NCI-H446 treated with DMSO at 0.1 percent for 48 hours (cell line): ENCODE measurements at places on chromosomes 7 and 10.

GRCh38 chr7:77830649-77831355, 32.2 kb downstream of the PHTF2 start:
- no peak for DNase-seq

- peak; percentile 7 for DNase-seq
Measured at GRCh38 chr10:94630017-94630688, 53.4 kb upstream of the CYP2C18 start.

DNA sequence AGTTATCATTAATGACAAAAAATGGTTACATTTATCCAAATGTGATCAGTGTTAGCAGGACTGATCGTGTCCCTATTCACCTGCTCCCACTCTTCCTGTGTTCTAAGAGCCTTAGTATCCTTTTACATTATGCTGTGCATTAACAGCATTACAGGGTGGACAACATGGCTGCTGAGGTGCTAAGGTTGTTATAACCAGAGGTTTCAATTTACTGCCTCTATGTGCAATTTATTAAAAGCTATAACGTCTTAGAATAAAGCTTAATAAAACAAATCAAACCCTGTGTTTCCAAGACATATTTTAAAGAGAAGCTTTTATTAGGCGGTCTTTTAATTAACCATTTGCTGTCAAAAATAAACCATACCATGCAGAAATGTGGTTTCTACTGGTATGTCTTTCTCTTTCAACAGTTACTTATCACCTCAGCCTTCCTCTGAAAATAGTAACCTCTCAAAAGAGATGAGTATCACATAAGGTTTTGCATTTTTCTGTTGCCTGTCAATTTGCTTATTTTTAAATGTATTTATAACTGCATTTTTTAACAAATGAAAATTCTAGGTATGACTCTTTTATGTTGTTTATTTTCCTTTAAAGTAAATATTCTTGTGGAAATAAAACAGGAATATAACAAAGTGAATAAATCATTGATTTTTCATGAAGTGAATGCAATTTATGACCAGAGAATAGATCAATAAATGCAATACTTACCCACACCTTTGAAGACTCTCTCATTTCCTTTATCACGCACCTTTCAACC, 849.8 kb upstream of the SORCS1 start:
- no peak for DNase-seq

GRCh38 chr7:98681951-98682350, 64.9 kb downstream of the NPTX2 start:
- no peak for DNase-seq

DNA sequence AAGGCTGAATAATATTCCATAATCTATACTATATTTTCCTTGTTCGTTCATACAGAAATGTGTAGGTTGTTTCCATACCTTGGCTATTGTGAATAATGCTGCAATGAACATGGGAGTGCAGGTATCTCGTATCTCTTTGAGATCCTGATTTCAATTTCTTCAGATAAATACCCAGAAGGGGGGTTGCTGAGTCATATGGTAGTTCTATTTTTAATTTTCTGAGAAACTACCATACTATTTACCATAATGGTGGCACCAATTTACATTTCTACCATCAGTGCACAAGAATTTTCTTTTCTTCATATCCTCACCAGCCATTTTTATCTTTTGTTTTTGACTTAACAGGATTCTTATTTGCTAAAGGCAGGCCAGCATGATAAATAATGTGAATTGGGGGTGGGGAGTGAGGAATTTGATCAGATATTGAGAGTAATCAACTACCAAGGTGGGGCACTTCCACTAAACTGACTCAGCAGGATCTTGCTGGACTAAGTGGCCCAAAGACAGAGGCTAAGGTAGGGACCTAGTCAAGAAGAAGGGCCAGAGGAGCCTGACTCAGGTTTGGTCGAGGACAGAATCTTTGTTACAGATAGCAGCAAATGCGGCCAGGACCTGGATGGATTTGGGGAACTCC, 21.5 kb upstream of the CCSER2 start:
- DNase-seq: no peak

- DNase-seq: no peak
Measured at GRCh38 chr10:28480628-28480965, 52.3 kb upstream of the WAC start.

GRCh38 chr7:981793-982510, 1.0 kb upstream of the CYP2W1 start:
- peak; percentile 68 for DNase-seq
